ENCODE measurements at places on chromosomes 6 and 20. TPM values are rescaled to one million over a fixed set of nuclear protein-coding genes. Genes with fewer than 3 reads are reported as not detected.

- no peak for DNase-seq
- H3K27me3 ChIP-seq: peaks cover 22% of the 10 kb centered on the region
- no peaks in the 10 kb centered on the region for H3K36me3 ChIP-seq
- no peak overlapping the region for H3K27ac ChIP-seq
Measured at GRCh38 chr20:59664421-59664941, 60.1 kb downstream of the PHACTR3 start.

DNA sequence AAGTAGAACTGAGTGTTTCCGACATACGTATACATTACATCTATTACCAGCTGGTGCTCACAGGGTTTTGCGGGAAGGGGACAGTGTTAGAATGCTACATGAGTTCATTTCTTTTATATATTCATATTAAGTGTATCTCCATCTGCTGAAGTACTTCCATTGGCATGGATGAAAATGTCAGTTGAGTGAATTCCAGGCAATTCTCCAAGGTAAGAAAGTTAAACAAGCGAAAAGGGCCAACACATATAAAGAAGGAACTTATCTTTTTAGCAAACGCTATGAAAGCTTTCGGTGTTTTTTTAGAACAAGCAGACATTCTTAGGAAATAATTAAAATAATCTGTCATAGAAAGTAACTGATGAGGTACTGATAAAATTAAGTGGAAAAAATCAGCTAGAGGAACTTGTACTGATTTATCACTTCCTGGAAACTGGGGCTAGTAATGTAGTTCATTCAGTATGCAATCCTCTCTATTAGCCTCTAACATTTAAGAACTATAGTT lies 34.6 kb downstream of the RNF146 start:
- H3K27ac ChIP-seq: peak overlapping the region; percentile 63
- no peaks in the 10 kb centered on the region for H3K27me3 ChIP-seq
- peaks cover 47% of the 10 kb centered on the region for H3K4me1 ChIP-seq
- DNase-seq: no peak
- no peaks in the 10 kb centered on the region for H3K36me3 ChIP-seq

DNA sequence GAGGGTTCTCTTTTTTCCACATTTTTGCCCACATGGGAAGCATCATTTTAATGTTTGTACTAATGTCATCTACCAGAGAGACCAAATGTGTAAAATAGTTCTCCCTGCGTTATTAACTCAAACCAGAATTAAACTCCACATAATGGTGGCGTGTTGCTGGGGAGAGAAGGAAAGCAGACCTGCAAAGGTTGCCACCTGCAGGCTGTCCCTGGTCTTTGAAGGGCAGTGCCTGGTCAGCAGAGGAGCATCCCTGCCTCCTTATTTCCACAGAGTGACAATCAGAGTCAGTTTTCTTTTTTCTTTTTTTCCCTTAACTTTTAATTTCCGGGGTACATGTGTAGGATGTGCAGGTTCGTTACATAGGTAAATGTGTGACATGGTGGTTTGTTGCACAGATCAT lies 214.5 kb downstream of the TBX18 start:
- H3K4me1 ChIP-seq: no peaks in the 10 kb centered on the region
- no peak for DNase-seq
- no peaks in the 10 kb centered on the region for H3K27me3 ChIP-seq
- H3K36me3 ChIP-seq: no peaks in the 10 kb centered on the region

DNA sequence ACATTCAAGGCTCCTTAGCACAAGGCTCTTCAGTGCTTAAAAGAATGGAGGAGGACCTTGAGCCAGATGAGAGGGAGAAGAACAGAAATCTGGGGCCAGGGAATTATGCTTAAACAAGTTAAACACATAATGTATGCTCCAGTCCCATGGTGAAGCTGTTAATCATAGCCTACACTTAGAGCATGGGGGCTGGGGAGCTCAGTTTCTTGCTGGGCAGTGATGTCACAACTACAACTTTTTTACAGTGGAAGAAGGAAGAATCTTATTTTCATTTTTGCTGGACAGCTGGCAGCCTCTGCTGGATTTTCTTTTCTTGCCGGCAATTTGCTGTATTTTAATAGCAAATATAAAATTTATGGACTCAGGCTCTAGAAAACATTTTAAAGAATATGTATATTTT lies 432.5 kb downstream of the CD109 start:
- H3K4me3 ChIP-seq: no peak overlapping the region
- no peak overlapping the region for H3K27ac ChIP-seq
- H3K4me1 ChIP-seq: no peaks in the 10 kb centered on the region
- H3K36me3 ChIP-seq: no peaks in the 10 kb centered on the region

DNA sequence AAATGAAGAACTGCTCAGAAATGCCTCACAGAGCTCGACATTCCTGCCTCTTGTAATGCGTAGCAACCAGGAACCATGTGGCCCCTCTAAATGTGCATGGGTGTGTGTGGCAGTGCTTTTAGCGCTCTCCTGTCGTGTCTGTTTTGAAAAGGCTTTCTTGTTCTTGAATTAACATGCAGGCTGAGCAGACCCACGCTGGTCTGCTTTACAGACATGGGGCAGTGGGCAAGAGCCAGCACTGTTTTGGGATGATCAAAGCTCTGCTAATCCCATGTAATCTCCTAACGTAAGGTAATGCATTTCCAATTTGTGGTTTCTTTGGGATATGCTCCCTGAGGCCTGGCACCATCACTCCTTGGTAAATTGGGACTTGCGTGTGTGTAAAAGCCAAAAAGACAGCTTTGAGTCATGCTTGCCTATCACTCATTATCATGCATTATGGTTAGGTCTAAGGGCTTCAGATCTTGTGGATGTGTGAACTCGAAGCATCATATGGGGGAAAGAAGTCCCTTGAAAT lies 11.8 kb downstream of the RIPOR2 start:
- H3K36me3 ChIP-seq: no peaks in the 10 kb centered on the region
- H3K4me1 ChIP-seq: peaks cover 20% of the 10 kb centered on the region
- no peak overlapping the region for H3K27ac ChIP-seq
- no peaks in the 10 kb centered on the region for H3K27me3 ChIP-seq
- no peak overlapping the region for H3K4me3 ChIP-seq
- DNase-seq: no peak

DNA sequence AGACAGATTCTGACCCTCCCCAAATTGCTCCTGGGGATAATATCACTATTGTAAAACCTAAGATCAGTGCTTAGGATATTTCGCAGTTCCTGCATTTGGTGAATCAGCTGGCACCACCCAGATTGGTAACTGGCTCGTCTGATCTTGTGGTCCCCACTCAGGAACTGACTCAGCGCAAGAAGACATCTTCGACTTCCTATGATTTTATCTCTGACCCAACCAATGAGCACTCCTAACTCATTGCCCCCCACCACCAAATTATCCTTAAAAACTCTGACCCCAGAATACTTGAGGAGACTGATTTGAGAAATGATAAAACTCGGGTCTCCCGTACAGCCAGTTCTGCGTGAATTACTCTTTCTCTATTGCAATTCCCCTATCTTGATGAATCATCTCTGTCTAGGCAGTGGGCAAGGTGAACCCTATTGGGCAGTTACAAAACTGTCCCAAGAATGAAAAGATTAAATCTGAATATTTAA lies 55.7 kb upstream of the PRND start:
- DNase-seq: no peak
- H3K27ac ChIP-seq: peak overlapping the region; percentile 1
- H3K4me1 ChIP-seq: no peaks in the 10 kb centered on the region
- no peak overlapping the region for H3K4me3 ChIP-seq

GRCh38 chr6:136783495-136784270 lies 8.6 kb downstream of the MAP3K5 start:
- peaks cover 7% of the 10 kb centered on the region for H3K4me1 ChIP-seq
- H3K4me3 ChIP-seq: peak overlapping the region; percentile 11
- no peak overlapping the region for H3K27ac ChIP-seq
- no peak for DNase-seq
- no peaks in the 10 kb centered on the region for H3K27me3 ChIP-seq
- H3K36me3 ChIP-seq: no peaks in the 10 kb centered on the region

DNA sequence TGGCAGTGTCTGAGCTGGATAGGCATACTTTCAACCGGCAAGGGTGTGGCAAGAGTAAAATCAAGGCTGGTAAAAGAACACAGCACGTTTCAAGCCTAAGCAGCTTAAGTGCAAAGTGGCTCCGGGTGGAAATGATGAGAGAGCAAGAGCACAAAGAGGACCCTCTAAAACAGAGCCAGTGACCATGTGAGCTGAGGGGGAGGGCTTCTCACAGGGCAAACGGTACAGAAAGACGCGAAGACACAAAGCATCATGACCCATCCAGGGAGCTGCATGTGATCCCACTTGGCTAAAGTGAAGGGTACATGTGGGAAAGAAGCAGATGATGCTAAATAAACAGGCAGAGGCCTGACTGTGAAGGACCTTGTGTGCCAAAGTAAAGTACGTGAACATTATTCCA lies 25.7 kb downstream of the FKBP5 start:
- H3K27ac ChIP-seq: no peak overlapping the region
- H3K4me3 ChIP-seq: no peak overlapping the region
- H3K4me1 ChIP-seq: peaks cover 46% of the 10 kb centered on the region
- no peak for DNase-seq
- H3K27me3 ChIP-seq: no peaks in the 10 kb centered on the region

- DNase-seq: no peak
- H3K4me1 ChIP-seq: no peaks in the 10 kb centered on the region
- H3K27ac ChIP-seq: no peak overlapping the region
- H3K36me3 ChIP-seq: no peaks in the 10 kb centered on the region
- no peak overlapping the region for H3K4me3 ChIP-seq
- no peaks in the 10 kb centered on the region for H3K27me3 ChIP-seq
Measured at GRCh38 chr6:46973029-46973428, 51.3 kb upstream of the ADGRF5 start.

DNA sequence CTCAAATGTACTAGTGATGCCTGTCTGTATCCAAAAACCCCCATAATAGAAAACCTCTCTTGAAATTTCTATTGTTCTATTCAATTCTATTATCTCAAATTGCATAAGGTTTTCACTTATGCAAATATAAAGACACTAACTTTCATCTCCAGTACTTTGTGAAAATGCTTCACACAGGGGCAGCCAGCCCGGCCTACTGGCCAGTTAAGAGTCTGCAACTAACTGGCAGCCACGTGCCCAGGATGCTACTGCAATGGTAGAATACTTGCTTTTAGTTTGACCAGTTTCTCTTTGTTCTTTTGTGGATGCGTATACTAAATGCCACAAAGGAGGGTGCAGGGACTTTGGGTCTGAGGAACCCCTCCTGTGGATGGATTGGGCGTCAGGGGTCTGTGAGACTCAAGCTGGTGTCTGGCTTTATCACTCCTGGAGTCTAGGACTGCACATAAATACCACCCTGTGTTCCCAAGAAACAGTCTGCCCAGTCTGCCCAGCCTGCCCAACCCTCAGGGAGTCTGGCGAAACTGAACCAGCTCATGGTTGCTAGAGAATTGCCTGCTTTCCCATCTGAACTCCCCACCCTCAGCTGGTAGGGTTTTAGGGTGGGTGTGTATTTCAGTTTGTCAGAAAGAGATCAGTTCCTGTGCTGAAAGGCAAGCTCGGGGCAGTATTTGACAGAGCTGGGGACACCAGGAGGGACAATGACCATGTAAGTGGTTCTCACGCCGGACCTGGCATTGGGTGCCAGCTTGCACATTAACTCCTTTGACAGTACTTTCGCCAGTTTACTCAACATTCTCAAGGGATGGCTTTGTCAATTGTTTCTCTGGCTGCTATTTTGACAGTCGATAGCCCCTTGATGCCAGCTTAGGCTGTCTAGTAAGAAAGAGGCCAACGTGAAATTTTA lies 558.2 kb upstream of the JAG1 start:
- H3K27me3 ChIP-seq: no peaks in the 10 kb centered on the region
- H3K27ac ChIP-seq: no peak overlapping the region
- H3K4me3 ChIP-seq: no peak overlapping the region
- DNase-seq: no peak
- H3K36me3 ChIP-seq: no peaks in the 10 kb centered on the region

DNA sequence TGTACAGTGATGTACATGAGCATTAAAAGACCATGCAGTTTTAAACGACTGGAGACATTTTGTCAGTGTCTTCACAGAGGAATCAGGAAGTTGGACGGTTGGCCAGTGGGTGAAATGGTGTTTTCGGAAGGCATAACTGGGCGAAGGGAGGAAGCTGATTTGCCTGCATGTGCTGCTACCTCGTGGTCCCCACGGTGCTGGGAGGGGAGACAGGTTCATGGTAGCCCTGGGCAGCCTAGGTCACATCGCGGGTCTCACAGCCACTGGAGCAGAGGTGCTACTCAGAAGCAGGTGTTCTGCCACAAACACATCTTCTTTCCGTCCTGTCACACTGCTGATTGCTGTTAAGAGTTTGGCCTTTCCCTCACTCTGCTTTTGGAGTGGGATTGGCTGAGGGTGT lies 35.2 kb downstream of the HIVEP1 start:
- no peaks in the 10 kb centered on the region for H3K36me3 ChIP-seq
- H3K27ac ChIP-seq: no peak overlapping the region
- H3K4me3 ChIP-seq: no peak overlapping the region
- H3K27me3 ChIP-seq: no peaks in the 10 kb centered on the region
- no peak for DNase-seq

GRCh38 chr6:166907373-166907841 lies 48.9 kb downstream of the RNASET2 start:
- no peaks in the 10 kb centered on the region for H3K27me3 ChIP-seq
- no peak overlapping the region for H3K4me3 ChIP-seq
- H3K36me3 ChIP-seq: no peaks in the 10 kb centered on the region
- no peak overlapping the region for H3K27ac ChIP-seq
- DNase-seq: no peak
- H3K4me1 ChIP-seq: no peaks in the 10 kb centered on the region

DNA sequence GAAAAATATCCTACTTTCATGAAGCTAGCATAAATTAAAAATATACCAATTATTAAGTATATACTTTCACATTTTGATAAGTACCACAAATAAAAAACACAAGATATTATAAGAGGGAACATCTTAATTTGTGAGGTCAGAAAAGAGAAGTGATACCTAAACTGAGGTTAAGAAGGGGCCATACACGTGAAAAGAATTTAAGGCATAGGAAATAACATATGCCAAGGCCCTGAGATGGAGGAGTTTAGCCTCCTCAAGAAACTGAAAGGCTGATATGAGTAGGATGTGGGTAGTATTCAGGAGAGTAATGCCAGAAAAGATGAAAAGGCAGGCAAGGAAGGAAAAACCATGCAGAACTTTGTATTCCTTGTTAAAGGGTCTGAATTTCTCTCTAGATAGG lies 116.6 kb upstream of the HTR1E start:
- no peak overlapping the region for H3K27ac ChIP-seq
- DNase-seq: no peak
- no peaks in the 10 kb centered on the region for H3K4me1 ChIP-seq
- no peaks in the 10 kb centered on the region for H3K36me3 ChIP-seq

The NHLRC1 gene
- 1.2 TPM for total RNA-seq

The CLPSL1 gene
- total RNA-seq: not detected

The MUCL3 gene
- not detected for total RNA-seq

The RIMS1 gene
- total RNA-seq: 3.0 TPM

The PDYN gene
- total RNA-seq: not detected

The TMC2 gene
- total RNA-seq: not detected

The DAAM2 gene
- total RNA-seq: 25.7 TPM

The PAK5 gene
- 0.28 TPM for total RNA-seq

The EPPIN gene
- not detected for total RNA-seq

The SGK2 gene
- 8.3 TPM for total RNA-seq

The BYSL gene
- total RNA-seq: 5.4 TPM

The LINC00237 gene
- total RNA-seq: not detected

The TPD52L1 gene
- total RNA-seq: 72.7 TPM

The POU3F2 gene
- not detected for total RNA-seq

The STMN3 gene
- total RNA-seq: 22.1 TPM

The KIF6 gene
- 0.55 TPM for total RNA-seq

Measured in sigmoid colon (tissue), 7 donors.